Midbrain (tissue), 1 donor: ENCODE measurements at places on chromosomes 2 and 18.

GRCh38 chr2:177523781-177524180 is 131.2 kb downstream of the AGPS start:
- DNase-seq = no peak

DNA sequence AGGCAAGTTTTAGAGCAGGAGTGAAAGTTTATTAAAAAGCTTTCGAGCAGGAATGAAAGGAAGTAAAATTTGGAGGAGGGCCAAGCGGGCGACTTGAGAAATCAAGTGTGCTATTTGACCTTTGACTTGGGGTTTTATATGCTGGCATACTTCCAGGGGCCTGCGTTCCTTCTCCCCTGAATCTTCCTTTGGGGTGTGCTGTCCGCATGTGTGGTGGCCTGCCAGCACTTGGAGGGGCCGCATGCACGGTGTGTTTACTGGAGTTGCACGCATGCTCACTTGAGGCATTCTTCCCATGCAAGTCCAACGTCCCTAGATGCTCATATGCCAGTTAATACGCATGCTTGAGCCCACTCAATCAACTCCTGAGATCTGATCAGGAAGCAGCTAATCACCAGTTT is 78.3 kb upstream of the MAP4K4 start:
- DNase-seq = no peak

GRCh38 chr18:8717011-8717770 is 11.8 kb downstream of the MTCL1 start:
- DNase-seq = no peak

GRCh38 chr2:152715854-152716428 is 1.3 kb downstream of the PRPF40A start:
- no peak for DNase-seq

DNA sequence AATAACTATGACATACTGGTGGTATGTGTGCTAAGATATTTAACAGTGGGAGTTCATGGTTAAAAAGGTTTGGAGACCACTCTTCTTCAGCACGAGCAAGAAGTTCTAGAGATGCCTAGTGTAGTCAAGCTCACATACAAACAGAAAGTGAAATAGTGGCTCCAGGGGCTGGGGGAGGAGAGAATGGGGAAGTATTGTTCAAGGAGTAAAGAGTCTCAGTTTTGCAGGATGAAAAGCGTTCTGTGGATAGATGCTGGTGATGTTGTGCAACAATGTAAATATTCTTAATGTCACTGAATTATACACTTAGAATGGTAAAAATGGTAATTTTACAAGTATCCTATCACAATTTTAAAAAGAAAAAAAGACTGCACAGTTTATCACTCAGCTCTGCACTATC is 29.0 kb upstream of the EPAS1 start:
- no peak for DNase-seq

DNA sequence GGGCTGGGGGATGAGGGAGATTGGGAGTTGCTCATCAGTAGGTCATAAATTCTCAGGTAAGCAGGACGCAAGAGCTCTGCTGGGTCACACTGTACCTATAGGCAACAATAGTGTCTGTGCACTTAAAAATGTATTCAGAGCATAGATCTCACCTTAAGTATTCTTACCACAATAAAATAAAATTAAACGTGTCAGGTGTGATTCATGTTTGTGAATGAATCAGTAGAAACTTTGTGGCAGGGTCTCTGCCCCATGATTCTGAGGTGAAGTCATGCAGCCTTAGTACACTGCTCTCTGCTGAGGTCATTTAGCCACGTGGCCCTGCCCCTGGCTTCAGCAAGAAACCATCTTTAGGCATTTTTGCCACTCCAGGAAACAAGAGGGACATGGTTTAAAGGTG is 253.8 kb downstream of the FBXO15 start:
- DNase-seq = no peak

- DNase-seq = no peak
Observed at GRCh38 chr2:70181363-70181956, 9.4 kb downstream of the C2orf42 start.

- no peak for DNase-seq
Observed at GRCh38 chr2:75523313-75524275, 37.1 kb downstream of the EVA1A start.

DNA sequence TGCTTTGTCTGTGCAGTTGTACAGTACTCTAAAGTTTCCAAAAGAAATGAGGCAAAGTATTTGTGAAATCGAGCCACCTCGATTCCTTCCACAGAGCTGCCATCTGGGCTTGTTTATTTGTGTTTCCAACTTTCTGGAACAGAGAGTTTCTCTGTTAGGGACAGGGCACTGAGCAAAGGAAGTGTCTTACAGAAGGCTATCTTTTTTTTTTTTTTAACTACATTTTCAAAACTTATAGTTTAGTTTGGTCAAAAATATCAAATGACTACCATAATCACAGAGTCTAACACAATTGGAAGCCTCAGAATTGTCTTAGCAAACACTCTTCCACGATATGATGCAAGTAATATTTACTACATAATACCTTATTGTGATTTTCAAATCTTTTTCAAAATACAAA is 796 bp downstream of the RFTN2 start:
- DNase-seq = peak; percentile 79
